ENCODE measurements at places on chromosomes 4 and X.

- no peak for DNase-seq
Measured at GRCh38 chrX:119410027-119410819, 11.1 kb downstream of the SLC25A43 start.

DNA sequence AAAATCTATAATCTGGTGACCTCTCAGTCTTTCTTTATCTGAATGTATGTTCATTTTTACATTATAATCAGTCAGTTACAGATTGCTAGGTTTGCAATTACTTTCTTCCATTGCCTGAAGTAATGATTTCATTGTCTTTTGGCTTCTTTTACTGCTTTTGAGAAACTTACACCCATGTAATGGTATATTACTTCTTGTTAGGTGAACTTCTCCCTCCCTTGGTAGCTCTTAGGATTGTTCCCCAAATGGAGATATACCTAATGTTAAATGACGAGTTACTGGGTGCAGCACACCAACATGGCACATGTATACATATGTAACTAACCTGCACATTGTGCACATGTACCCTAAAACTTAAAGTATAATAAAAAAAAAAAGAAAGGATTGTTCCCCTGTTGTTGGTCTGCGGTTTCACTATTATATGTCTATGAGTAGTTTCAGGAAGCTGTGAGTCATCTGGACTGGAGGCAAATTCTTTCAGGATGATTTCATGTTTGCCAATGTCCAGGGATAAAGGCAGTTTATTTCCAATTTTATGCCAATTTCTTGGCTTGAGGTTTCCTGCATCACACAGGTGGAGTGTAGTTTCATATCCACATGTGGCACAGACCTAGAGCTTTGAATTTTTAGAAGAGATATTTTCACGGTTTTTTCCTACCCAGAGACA, 21.8 kb downstream of the SPANXC start:
- DNase-seq: no peak

DNA sequence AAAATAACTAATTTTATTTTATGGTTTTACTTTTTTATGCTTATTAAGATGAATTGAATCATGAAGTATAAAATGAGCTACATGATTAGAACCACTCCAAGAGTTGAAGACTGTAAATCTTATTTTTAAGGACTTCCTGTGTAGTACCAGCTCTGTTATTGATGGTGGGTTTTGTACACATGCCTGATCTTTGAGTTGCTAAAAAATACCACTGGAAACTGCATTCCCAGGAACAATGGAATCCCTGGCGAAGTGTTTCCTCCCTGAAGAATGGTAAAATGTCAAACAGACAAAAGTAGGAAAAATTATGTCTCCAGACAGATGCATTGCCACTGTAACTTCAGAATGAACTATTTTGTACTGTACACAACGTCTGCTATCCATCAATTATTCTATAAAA, 935.4 kb upstream of the TENM3 start:
- no peak for DNase-seq

GRCh38 chr4:1410491-1411325, 4.5 kb upstream of the NKX1-1 start:
- peak; percentile 31 for DNase-seq

Data from GM12865 (cell line).